ENCODE measurements at places on chromosomes 11 and 22.
A peak's percentile ranks its signal among the peaks of the same experiment; 100 is the strongest.

GRCh38 chr11:34332524-34332923 lies 25.3 kb downstream of the ABTB2 start:
- no peak for DNase-seq

DNA sequence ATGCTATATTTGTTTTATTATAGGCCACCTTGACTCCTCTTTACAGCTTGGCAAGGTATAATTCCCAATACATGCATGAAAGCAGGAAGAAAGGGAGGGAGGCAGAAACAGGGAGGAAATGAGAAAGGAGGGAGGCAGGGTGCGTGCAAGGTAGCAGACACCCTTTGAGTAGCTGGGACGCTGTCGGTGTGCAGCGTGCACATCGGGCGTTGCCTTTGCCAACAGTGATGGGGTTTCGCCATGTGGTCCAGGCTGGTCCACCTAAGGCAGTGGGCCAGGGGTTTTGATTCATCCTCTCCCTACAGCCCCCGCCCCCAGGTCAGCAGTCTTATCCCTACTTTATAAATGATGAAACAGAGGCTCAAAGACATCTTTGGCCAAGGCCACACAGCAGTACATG lies 25.0 kb upstream of the PHF21B start:
- DNase-seq: no peak

- no peak for DNase-seq
Observed at GRCh38 chr11:6629892-6630631, 10.8 kb upstream of the TPP1 start.

GRCh38 chr11:120248551-120249278 lies 8.8 kb downstream of the POU2F3 start:
- peak; percentile 17 for DNase-seq

DNA sequence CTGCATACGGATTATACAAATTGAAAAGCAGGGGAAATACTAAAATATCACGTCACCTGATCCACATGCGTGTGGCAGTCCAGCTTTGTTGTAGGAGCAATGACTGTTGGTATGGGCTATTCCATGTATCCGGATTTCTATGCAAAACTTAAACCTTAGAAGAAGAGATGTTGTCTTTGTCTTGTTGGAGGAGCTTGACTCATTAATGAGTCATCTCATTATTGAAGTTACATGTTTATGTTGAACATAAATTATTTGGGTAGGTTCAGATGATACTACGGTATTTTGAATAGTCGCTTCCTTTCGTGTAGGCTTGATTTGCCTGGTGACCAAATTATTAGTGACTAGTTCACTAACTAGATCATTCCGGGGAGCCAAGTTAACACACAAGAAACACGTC lies 806 bp upstream of the SAAL1 start:
- DNase-seq: no peak

GRCh38 chr11:1513326-1514296 lies 27.0 kb upstream of the MOB2 start:
- DNase-seq: no peak

- no peak for DNase-seq
Observed at GRCh38 chr11:96943970-96944369, 554.2 kb downstream of the JRKL start.

DNA sequence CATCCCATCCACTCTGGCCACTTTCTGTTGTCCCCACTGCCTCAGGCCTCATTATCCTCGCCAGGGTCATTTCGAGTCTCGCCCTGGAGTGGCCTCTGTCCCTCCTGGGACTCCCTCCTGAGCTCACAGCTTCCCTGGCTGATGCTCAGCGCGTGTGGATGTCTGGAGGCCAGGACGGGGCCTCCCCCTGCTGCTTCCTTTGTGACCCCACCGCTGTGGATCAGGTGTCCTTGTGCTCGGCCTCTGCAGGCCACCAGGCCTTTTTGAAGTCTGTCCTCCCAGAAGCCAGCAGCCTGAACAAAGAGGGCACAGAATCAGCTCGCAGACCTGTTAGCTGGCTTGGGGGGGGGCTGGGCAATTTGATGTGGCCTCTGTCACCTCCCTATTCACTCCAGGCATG lies 13.5 kb downstream of the CBX6 start:
- no peak for DNase-seq

DNA sequence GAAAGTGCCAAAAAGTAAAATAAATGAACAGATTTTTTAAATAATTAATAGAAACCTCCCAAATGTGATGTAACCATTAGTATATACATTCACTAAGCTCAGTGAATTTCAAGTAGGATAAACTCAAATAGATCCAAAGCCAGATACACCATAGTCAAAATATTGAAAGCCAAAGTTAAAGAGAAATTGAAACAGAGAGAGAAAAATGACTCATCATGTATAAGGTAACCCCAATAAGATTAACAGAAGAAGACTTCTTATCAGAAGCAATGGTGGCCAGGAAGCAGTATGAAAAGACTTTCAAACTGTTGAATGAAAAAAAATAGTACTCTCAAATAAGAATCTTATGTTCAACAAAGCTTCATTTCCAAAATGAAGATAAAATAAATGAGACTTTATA lies 70.5 kb downstream of the LUZP2 start:
- DNase-seq: no peak
